MG63 (cell line): ENCODE measurements at places on chromosomes 2 and 18.

DNA sequence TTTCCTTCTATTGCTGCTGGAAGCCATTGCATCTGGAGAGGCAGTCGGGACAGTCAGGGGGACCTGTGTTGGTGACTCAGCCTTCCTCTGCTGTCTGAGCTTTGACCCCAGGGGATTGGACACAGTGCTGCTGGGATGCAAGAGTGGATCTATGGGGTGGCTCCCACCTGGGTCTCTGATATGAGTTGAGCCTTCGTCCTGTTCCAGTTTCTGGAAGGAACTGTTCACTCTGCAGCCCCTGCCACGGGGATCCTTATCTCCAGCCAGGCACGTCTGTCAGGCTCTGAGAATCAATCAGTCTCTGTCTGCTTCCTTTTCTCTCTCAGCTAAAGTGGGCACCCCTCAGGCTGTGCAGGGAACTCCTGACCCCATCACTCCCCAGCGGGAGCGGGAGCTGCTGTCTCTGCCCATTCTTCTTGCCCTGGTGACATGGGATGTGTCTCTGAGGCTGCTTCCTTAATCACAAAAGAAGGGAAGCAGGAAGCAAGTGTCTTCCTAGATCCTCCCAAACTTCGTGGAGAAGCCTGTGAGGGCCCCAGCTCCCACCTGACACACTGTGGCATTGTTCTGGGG, 51.7 kb downstream of the ARHGAP28 start:
- DNase-seq: peak; percentile 3

- no peak for DNase-seq
Measured at GRCh38 chr2:225573603-225574002, 174.1 kb downstream of the NYAP2 start.

DNA sequence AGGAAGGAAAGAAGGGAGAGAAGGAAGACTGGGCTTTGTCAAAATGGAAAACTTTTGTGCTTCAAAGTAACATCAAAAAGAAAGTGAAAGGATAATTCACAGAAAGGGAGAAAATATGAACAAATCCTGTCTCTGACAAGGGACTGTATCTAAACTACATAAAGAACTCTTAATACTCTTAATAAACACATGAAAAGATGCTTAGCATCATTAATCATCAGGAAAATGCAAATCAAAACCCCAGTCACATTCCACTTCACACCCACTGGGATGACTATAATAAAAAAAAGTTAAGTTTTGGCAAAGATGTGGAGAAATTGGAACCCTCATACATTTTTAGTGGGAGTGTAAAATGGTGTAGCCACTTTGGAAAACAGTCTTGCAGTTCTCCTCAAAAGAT, 11.8 kb upstream of the ZFP36L2 start:
- no peak for DNase-seq

DNA sequence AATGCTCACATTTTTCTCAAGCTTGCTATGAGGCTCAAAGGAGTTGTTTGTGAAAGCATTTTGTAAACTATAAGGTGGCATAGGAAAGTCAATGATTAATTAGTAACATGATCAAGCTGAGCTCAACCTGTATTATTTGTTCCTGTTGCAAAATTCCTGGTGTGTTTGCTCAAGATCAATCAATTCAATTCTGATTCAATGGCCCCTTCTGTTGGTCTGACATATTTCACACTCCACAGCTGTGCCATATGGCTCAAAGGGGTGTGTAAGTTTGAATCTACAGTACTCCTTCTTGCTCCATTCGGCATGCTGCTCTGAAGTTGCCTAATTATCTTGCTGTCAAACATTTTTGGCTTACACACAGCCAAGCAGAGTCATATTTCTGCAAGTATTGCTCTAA, 341.6 kb upstream of the LRP1B start:
- no peak for DNase-seq

DNA sequence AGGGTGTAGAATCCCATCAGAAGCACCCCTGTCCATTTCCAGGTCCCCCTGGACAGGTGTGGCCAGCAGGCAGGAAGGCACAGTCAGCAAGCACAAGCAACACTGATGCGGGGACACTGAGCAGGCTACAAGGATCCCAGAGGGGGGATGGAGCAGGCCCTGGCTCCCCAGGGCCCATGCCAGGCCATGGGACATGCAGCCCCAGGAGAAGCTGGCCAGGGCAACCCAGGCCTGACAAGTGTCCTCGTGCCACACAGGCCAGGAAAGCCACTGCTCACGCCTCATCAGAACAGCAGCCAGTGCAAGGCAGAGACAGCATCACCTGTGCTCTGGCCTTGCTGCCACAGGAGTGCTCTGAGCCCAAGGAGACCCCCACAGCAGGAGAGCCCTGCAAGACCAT, 14.1 kb upstream of the GPC1 start:
- DNase-seq: no peak
